ENCODE measurements at places on chromosomes 3 and 15.

DNA sequence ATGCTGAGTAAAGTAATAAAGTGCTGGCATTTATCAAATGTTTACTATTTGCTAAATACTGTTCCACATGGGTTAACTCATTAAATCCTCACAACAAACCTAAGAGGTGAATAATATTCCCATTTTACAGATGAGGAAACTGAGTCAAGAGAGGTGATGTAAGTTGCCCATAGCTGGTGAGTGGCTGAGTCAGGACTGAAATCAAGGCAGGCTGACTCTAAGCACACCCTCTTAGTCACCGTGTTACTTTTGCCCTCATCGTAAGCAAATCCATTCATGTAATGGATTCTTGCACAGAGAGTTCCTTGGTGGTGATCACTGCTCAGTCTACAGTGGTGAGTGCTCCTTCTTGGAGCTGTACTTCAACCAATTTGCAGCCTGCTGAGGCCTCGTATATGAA, 28.9 kb upstream of the PTX3 start:
- DNase-seq, result no peak

DNA sequence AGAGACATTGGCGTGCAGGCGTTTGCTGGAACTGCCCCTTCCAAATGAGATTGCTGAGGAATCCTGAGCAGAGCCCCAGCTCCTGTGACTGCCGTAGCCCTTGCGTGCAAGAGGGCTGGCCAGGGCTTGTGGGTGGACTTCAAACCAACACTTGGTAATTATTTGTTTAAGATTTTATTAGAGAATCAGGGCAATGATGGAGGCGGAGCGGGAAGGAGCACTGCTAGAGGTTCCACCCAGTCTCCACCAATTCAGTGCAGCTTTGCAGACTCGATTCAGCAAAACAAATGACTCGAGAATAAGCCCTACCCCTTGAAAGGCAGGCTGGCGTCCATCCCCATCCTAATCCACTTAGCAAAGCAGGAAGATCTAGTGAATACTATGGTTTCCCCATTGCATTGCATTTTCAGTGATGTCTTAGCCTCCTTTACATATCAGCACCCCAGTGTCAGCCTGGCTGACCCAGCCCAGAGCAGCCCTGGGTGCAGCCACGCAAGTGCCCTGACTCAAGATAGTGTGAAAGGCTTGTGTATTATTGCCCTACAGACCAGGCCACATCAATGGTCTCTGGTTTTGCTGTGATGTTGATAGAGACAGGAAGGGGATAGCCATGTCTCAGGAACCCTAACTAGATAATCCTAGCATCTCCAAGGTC, 26.0 kb downstream of the GLDN start:
- no peak for DNase-seq

- DNase-seq, result no peak
These were observed 5.2 kb upstream of the PRKCD start for GRCh38 chr3:53155760-53156159.

DNA sequence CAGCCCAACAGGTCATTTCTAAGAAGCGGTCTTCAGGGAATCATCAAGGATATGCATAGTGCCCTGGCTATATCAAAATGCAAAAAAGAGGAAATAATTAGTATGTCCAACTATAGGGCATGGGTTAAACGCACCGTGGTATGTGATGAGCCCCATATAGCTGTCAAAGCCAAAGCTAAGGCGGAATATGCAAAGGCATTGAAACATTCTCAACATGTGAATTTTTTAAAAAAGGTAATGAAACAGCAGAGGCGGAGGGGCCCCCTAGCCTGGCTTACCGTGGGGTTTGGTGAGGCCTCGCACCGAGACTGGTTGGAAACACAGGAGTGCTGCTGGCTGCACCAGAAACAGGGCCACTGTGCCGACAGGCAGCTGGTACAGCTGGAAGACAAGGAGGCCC, 23.2 kb downstream of the PLXND1 start:
- DNase-seq, result no peak

GRCh38 chr3:187369089-187369447, 883 bp downstream of the RTP4 start:
- no peak for DNase-seq

- DNase-seq, result no peak
These were observed 13.1 kb downstream of the SLC7A14 start for GRCh38 chr3:170572665-170573253.

GRCh38 chr3:46706771-46707582, 5.8 kb downstream of the TMIE start:
- DNase-seq, result peak; percentile 19

GRCh38 chr3:197753263-197753662, 3.6 kb downstream of the FYTTD1 start:
- DNase-seq, result no peak

GRCh38 chr15:52220251-52220650, 29.1 kb upstream of the GNB5 start:
- no peak for DNase-seq

- DNase-seq, result no peak
These were observed 510.8 kb downstream of the GABRG3 start for GRCh38 chr15:27481768-27482167.

- DNase-seq, result peak; percentile 31
These were observed 38.9 kb downstream of the SLC25A26 start for GRCh38 chr3:66259566-66260255.

GRCh38 chr3:131550562-131551465, 48.0 kb upstream of the MRPL3 start:
- no peak for DNase-seq

DNA sequence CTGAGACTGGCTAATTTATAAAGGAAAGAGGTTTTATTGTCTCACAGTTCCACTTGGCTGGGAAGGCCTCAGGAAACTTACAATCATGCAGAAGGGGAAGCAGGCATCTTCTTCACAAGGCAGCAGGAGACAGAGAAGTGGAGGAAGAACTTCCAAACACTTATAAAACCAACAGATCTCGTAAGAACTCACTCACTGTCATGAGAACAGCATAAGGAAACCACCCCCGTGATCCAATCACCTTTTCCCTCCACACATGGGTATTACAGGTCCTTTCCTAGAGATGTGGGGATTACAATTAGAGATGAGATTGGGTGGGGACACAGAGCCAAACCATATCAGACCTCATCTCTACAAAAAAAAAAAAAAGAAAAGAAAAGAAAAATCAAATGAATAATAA, 25.7 kb downstream of the CGGBP1 start:
- no peak for DNase-seq

DNA sequence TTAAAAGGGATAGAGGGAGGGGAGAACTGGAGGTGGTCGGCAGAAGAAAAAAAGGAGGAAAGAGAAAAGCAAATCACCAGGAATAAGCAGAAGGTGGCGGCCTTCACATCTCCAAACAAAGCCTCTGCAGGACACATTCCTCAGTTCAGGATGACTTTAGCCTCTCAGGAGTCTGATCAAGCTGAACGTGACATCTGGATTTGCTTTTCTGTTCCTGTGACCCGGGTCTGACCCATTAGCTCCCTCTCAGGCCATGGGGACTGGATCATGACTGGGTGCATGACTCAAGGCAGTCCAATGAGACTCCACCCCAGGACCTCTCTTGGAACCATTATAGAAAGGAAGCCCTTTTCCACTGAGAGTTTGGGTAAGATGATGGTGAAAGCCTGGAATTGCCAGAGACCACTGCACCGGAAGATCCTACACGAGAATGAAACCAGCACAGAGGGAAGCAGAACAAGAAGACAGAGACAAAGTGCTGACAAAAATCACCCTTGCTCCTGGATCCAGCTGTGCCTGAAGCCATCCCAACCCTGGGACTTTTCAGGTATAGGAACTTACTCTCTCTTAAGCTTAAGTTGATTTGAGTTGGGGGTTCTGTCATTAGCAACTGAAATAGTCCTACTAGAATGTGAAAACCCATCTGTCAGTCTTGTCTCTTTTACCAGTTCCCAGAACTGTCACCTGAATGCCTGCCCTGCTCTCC, 45.4 kb upstream of the RAD18 start:
- DNase-seq, result no peak

DNA sequence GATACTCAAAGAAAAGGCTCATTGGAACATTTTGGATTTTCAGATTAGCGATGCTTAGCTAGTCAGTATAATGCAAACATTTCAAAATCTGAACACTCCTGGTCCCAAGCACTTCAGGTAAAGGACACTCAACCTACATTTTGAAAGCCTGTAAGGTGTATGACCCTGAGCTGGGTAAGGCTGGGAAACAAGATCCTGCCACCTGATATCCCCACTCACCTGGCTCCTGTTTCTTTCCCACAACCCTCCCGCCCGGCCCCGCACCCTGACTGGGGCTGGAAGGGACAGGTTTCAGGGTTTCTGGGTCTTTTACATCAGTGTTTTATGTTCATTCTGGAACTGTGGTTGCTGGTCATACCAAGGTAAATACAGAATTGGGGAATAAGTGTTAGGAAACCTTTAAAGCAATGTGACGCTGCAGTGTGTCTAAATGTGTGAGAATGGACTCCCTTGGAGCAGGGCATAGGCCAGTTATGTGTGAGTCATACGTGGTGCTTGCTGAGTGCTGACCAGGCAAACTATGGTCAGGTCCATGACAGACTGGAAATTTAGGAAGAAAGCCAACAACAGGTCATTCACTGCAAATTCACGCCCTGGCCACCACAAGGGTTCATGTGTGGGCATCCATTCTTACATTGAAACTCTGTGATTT, 22.9 kb downstream of the CTXND1 start:
- DNase-seq, result no peak

DNA sequence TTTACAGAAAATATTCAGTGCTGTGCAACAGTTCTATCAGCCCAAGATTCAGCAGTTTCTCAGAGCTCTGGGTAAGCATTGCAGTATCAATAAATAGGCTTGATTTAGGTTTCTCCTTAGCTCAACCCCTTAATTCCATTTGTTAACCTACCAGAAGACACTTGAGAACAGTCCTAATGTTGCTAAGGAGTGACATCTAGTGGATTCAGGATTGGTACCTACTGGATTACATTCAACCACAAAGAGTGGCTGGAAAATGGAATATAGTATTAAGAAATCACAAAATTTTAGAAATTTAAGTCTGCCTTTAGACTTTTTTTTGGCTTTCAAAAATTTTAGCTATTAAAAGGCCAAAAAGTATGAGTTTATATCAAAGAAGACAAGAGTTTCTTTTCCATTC, 34.7 kb downstream of the POLG start:
- DNase-seq, result no peak

DNA sequence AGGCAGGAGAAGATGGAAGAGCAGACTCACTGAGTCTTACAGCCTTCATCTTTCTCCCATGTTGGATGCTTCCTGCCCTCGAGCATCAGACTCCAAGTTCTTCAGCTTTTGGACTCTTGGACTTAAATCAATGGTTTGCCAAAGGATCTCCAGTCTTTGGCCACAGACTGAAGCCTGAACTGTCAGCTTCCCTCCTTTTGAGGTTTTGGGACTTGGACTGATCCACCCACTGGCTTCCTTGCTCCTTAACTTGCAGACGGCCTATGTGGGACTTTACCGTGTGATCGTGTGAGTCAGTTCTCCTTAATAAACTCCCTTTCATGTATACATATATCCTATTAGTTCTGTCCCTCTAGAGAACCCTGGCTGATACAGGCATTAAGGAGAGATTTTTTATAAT, 62.4 kb upstream of the TNIK start:
- no peak for DNase-seq

GRCh38 chr3:10015461-10015904, 10.8 kb upstream of the FANCD2 start:
- DNase-seq, result peak; percentile 84

DNA sequence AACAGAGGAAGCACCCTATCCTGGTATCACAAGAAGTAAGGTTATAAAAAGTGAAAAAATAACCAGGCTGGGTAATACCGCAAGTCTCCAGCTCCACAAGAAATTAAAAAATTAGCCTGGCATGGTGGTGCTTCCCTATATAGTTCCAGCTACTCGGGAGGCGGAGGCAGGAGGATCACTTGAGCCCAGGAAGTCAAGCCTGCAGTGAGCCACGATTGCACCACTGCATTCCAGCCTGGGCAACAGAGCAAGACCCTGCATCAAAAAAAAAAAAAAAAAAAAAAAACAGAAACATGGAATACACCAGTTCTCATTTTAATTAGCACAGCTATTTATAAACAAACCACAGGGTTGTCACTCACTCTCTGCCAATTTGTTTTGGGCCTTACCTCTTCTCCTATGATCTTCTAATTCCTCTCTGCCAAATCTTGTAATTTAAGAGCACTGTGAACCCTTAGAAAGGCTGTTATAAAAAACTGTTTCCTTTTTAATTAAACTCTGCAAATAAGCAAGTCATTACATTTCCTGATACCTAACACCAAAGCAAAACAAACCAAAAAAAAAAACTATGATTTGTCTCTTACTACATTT, 22.6 kb downstream of the DCUN1D1 start:
- no peak for DNase-seq

Data from right hindlimb (tissue), 1 donor.